Activated T-cell treated with anti-CD3 and anti-CD28 coated beads for 48 hours (primary cell): ENCODE measurements at places on chromosomes 5 and 9.

DNA sequence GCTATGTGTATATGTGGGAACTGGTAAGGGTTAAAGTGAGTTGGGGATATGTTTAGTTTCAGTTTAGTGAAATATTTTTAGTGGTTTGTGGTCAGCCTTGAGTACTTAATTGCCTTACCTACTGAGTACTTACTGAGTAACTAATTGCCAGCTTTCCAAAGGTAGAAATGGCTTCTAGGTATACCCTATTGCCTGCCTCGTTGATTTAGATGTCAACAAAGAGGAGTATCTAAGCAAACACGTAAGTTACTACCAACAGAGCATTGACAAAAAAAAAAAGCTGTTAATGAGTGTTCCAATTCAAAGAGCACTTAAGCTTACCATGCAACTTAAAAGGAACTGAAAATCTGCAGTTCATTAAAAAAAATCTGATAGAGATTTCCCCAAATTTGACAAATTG, 8.8 kb downstream of the ATP10B start:
- DNase-seq: no peak

- DNase-seq: no peak
These were observed 17.6 kb downstream of the RGMB start for GRCh38 chr5:98791001-98791519.

DNA sequence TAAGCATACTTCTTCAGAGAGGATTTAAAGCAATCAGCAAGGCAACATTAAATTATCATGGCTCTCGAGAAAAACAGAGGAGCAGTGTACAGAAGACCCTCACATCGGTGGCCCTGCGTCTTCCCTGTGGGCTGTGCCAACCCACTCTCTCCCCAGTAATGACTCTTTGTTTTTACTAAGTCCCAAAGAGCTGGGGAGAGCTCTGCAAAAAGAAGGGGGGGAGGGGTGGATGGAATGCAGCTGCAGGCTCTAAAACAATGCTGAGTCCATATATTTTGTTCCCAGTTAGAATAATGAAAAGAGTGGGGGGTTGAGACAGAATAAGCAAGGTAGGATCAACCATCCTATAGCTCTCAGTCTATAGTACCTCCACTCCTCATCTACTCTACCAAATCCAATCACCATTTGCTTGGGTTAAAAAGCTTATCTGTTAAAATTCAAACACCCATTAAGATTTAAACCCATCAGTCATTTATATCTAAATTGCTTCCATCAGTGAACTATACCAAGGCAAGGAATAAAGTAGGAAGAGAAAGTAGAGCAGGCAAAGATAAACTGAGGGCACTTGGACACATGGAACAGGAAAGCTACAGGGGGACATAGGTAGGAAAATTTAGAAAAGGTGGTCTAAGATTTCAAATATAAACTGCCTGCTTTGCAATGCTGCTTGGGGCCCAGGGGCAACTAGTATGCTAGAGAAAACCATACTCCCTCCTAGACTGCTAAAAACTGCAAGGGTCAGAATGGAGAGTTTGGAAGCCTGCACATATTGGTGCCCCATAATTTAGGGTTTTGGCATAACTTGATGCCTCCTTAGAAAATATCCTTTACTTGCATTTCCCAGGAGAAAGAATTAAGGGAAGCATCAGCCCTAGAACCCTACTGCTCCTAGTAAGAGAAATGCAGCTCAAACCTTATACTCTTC, 20.6 kb downstream of the ELL2 start:
- DNase-seq: no peak

DNA sequence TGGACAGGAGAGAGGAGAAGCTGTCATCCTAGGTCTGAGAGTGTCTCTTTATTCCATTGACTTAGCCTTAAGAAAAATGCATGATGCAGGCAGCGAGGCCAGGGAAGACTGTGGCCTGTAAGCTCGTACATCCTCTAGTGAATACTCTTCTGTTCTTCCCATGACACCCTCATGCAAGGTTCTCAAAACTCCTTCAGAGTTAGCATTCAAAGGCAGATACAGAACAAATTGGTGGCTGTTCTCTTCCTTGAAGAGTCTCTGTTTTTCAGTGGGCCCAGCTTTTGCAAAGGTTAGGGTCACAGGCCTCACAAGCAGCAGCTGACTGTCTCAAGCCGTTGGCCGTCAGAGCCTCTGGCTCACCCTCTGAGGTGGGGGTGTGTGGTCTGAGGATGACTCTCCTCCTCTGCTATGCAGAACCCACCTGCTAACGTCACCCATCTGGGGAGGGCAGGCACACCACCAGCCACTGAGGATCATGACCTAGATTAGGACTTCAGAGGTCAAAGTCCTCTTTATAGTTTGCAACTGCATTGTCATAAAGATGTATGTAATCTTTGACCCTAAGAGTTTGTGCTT, 15.1 kb downstream of the ADCY2 start:
- DNase-seq: no peak

DNA sequence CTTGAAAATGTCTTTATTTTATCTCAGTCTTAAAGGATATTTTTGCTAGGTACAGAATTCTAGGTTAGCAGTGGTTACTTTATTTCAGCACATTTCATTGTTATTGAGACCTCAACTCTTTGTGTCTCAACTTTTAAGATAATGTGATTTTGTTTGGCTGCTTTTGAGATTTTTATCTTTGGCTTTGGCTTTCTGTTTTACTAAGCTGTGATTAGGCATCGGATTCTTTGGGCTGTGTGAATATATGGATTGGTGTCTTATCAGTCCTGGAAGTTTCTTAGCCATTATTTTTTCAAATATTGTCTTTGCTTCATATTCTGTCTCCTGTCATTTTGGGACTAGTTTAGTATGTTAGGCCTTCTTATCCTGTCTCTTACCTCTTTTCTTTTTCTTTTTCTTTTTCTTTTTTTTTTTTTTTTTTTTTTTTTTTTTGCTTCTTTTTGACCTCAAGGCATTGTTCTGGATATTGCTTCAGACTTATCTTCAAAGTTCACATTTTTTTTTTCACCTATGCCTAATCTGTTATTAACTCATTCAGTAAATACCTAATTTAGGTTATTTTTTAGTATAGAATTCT, 20.1 kb upstream of the APC start:
- DNase-seq: no peak

DNA sequence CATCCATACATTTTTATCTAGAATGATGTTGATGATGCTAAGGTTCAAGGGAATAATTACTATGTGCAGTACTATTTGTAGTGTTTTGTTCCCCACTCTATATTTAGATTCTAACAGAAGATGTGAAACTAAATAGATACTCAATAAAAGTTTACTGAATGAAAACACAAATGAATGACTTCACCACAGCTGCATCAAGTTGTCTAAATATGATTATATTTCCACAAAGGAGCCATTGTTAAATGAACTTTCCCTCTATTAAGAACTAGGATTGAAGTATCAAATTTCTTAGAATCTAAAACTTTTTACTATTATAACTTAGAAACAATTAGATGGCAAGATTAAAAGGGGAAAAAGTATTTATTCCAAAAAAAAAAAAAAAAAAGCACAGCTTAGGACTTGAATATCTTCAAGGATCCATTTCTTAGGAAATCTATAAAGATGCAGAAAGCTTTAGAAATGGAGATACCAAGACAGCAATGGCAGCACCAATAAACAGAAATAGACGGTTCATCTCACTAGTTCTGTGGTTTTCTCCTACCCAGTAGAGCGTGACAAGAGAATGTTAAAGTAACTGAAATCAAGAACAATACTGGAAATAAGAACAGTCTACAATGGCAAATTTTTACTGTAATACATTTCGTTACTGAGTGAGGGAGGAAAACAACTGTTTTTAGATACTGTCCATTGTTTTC, 347.6 kb downstream of the EBF1 start:
- no peak for DNase-seq

DNA sequence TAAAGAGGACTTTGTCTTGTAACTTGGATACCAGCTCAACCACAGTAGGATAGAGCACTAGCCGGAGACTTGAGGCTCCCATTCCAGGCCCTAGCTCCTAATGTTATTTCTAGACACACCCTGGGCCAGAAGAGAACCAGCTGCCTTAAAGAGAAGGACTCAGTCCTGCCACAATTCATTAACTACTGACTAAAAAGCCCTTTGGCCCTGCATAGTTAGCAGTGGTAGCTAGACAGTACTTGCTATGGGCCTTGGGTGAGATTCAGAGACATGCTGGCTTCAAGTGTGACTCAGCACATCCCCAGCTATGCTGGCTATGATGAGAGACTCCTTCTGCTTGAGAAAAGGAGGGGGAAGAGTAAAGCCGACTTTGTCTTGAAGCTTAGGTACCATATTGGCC, 47.3 kb downstream of the TMEM167A start:
- no peak for DNase-seq

DNA sequence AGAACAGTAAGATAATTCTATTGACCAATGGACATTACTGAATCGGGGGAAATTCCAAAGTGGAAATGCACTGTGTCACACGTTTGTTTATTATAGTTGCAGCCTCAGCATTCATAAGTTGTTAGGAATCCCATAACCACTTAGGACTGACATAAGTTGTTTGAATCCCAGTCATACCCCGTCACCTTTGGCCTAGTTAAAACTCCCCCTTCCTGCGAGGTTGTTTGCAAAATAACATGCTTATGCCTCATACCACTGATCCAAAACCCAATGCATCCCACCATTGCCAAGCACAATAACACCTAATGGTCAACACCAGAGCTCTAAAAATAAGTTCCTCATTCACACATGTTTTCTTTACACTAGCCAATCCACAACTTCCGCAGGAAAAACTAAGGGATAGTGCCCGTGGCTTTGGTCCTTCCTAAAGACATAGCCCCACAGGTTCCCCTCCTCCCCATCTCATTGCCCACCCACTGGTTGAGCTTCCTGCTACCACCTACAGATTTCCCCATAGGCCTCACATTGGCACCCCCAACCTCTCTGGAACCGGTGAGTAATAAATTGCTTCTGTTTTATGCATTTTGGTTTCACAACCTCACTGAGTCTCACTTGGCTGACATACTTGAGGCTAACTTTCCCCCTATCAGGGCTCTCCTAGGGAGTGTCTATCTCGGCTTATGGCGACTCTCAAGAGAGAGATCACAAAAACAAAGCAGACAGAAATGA, 42.3 kb upstream of the MUSK start:
- peak; percentile 11 for DNase-seq

- DNase-seq: no peak
These were observed 424.6 kb downstream of the CCDC171 start for GRCh38 chr9:15977438-15977837.

DNA sequence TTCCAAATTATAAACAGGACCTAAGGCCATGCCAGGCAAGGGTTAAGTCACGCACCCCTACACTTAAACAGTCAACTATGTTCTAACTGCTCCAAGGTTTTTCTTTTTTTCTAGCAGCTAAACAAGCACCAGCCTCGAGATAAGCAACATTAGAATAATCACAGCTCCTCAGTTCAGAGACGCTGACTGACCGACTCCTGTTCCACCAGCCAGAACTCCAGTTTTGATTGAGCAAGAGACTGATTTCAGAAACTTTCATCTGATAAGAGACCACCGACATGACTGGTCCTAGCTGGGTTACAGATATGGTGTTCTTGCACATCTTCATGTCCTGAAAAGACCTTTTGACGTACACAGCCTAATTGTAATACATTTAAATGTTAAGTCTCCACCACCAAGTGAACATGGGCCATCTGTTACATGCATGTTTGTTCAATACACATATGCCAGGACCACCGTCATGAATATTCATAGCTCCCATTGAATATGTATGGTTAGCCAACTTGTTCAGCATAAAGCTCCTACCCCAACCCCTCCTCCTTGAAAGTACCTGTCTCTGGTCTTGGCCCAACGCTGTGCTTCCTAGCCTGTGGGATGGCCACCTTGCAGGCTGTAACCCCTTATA, 23.7 kb upstream of the OTULINL start:
- DNase-seq: no peak

GRCh38 chr5:86861512-86861911, 243.8 kb downstream of the COX7C start:
- no peak for DNase-seq

DNA sequence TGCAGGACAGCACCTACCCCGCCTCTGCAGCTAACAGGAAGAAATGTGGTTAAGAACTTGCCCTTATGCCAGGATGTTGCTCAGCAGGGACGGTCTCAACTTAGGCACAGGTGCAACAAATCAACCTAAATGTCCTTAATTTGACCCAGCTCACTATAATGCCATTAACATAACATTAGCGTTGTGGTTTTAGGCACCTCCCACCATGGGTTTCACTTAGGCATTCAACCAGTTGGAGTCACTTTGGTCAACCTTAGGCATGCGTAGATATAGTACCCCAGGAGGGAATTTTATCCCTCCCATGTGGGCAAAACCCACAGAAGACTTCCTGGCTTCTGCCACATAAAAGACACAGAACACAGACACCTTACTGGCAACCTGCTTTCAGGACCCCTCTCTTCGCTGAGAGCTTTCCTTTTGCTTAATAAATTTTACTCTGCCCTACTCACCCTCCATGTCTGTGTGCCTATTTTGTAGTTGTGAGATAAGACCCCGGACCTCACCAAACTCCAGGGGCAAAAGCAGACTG, 8.7 kb upstream of the ERAP1 start:
- no peak for DNase-seq

DNA sequence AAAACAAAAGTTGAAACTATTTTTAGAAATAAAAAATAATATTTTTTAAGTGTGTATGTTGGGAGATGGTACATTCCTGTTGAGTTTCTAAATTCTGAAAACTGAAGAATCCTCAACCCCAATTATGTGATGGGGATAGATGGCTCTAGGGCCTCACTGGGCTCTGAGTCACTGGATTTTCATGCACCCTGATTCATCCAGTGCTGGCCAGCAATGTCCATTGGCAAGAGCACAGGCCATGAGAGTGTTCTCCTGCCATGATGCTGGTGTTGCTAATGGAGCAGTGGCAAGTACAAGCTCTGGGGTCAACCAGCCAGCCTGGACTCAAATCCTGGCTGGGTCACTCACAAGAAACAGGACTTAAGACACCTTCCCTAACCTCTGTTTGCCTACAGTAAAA, 23.3 kb downstream of the SMIM23 start:
- no peak for DNase-seq

DNA sequence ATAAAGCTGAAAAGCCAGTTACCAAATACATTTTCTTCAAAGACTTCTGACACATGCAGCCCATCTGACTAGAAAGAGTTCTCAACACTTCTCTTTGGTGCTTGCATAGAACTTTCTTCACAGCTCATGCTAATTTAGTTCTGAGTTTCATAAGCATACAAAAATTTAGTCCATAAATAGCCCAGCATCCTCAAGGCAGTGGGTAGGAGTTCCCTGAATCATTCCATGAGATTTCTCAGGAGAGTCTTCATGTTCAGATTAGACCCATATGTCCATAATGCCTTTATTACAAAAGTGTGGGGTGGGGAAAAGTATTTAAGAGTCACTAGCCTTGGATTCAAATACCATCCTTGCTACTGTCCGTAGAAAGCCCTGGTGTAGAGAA, 290.2 kb upstream of the RGMB start:
- no peak for DNase-seq

GRCh38 chr5:98179791-98180755, 593.4 kb upstream of the RGMB start:
- DNase-seq: no peak

- no peak for DNase-seq
These were observed 547.3 kb upstream of the C9orf72 start for GRCh38 chr9:28120626-28121025.

- DNase-seq: no peak
These were observed 226.5 kb downstream of the TAF11L14 start for GRCh38 chr5:17860660-17861315.

GRCh38 chr5:35195472-35195852, 34.8 kb downstream of the PRLR start:
- no peak for DNase-seq

GRCh38 chr5:87116825-87117512, 150.7 kb upstream of the RASA1 start:
- no peak for DNase-seq
